ENCODE measurements at places on chromosomes 11 and 22. TPM values are rescaled to one million over a fixed set of nuclear protein-coding genes. Genes with fewer than 3 reads are reported as not detected.
A peak's percentile ranks its signal among the peaks of the same experiment; 100 is the strongest.

The MYOD1 gene
- total RNA-seq, result not detected

GRCh38 chr22:31818481-31819392, 64.9 kb downstream of the DEPDC5 start:
- H3K27me3 ChIP-seq, result no peaks in the 10 kb centered on the region
- H3K4me1 ChIP-seq, result no peaks in the 10 kb centered on the region
- peak; percentile 68 for DNase-seq
- no peak overlapping the region for H3K4me3 ChIP-seq
- peaks cover 12% of the 10 kb centered on the region for H3K36me3 ChIP-seq
- H3K27ac ChIP-seq, result no peak overlapping the region

- DNase-seq, result no peak
- H3K4me1 ChIP-seq, result peaks cover 5% of the 10 kb centered on the region
These were observed 531 bp downstream of the RAB3IL1 start for GRCh38 chr11:61916737-61917333.

- no peak overlapping the region for H3K27ac ChIP-seq
- peak; percentile 59 for DNase-seq
- H3K4me1 ChIP-seq, result no peaks in the 10 kb centered on the region
- H3K4me3 ChIP-seq, result no peak overlapping the region
- no peaks in the 10 kb centered on the region for H3K27me3 ChIP-seq
These were observed 303.7 kb upstream of the PLET1 start for GRCh38 chr11:112564228-112564955.

The OR52E2 gene
- total RNA-seq, result not detected

GRCh38 chr11:127965939-127966668, 621.3 kb downstream of the ETS1 start:
- no peak overlapping the region for H3K27ac ChIP-seq
- no peaks in the 10 kb centered on the region for H3K27me3 ChIP-seq
- H3K4me3 ChIP-seq, result no peak overlapping the region
- H3K36me3 ChIP-seq, result no peaks in the 10 kb centered on the region
- peak; percentile 3 for DNase-seq

- no peak overlapping the region for H3K27ac ChIP-seq
- H3K4me3 ChIP-seq, result peak overlapping the region; percentile 87
- no peaks in the 10 kb centered on the region for H3K36me3 ChIP-seq
- H3K4me1 ChIP-seq, result no peaks in the 10 kb centered on the region
These were observed 661 bp upstream of the CDPF1 start for GRCh38 chr22:46250783-46251125.

The ARHGAP20 gene
- total RNA-seq, result 11.6 TPM

- H3K4me1 ChIP-seq, result no peaks in the 10 kb centered on the region
- H3K27me3 ChIP-seq, result no peaks in the 10 kb centered on the region
- H3K4me3 ChIP-seq, result no peak overlapping the region
- H3K36me3 ChIP-seq, result no peaks in the 10 kb centered on the region
- no peak overlapping the region for H3K27ac ChIP-seq
- no peak for DNase-seq
These were observed 14.8 kb upstream of the ALDH3B2 start for GRCh38 chr11:67689178-67689577.

The WNT7B gene
- under 0.01 TPM for total RNA-seq

- H3K27ac ChIP-seq, result no peak overlapping the region
- no peaks in the 10 kb centered on the region for H3K27me3 ChIP-seq
- H3K4me3 ChIP-seq, result no peak overlapping the region
- no peak for DNase-seq
These were observed 16.4 kb downstream of the ZBED4 start for GRCh38 chr22:49869845-49870712.

DNA sequence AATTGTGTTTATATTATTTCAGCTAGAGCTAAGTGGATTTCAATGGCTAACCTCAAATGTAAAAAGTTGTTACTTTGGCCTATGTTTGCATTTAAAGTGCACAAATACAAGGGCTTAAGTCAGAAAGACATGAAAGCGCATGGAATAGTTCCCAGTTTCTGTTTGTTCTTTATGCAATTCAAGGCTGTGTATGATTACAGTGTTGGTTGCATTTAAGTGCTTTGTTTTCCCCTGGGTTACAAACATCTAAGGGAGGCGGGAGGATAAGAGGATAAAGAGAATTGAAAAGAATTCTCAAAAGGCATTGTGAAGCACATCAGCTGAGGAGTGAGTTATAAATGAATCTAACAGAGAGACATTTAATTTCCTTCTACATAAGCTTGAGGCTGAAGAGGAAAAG, 453.4 kb downstream of the NTM start:
- H3K4me3 ChIP-seq, result no peak overlapping the region
- no peak for DNase-seq
- no peaks in the 10 kb centered on the region for H3K36me3 ChIP-seq
- no peaks in the 10 kb centered on the region for H3K4me1 ChIP-seq
- H3K27ac ChIP-seq, result no peak overlapping the region

DNA sequence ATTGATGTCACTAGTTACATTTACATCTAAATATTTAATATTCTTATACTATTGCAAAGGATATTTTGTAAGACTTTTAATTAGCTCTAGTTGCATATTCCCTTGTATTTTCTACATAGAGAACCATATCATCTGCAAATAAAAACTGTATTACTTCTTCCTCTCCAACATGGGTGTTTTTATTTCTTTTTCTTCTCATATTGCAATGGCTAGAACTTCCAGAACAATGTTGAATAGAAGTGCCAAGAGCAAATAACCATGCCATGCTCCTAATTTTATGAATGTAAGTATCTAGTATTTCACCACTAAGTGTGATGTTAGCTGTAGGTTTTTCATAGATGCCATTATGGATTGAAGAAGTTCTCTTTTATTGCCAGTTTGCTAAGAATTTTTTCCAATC, 321.8 kb upstream of the NCAM1 start:
- no peaks in the 10 kb centered on the region for H3K36me3 ChIP-seq
- H3K27ac ChIP-seq, result no peak overlapping the region
- DNase-seq, result no peak
- no peaks in the 10 kb centered on the region for H3K4me1 ChIP-seq

DNA sequence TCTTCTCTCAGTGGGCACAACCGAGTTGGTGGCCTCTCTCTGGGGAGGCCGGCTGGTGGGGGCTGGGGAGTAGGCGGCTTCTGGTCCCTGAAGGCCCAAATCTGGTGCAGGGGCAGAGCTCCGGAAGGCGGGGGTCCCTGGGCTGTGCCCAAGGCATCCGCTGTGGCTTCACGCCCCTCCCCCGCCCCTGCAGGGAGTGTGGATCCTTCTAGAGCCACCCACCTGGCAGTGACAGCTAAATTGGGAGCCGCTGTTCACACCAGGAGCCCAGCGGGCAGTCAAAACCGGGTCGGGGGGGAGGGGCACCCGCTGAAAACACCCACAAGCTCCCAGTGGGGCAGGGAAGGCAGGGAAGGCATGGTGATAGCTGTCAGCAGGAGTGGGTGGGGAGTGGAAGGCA, 4.6 kb upstream of the RTN4R start:
- no peak for DNase-seq
- H3K4me1 ChIP-seq, result no peaks in the 10 kb centered on the region
- H3K27me3 ChIP-seq, result no peaks in the 10 kb centered on the region
- no peak overlapping the region for H3K27ac ChIP-seq
- H3K4me3 ChIP-seq, result no peak overlapping the region

The PTPRCAP gene
- under 0.01 TPM for total RNA-seq

The GPHA2 gene
- not detected for total RNA-seq

The APOA4 gene
- not detected for total RNA-seq

GRCh38 chr22:35046744-35047462, 19.1 kb upstream of the ISX start:
- no peak overlapping the region for H3K4me3 ChIP-seq
- DNase-seq, result no peak
- no peak overlapping the region for H3K27ac ChIP-seq
- H3K36me3 ChIP-seq, result no peaks in the 10 kb centered on the region
- no peaks in the 10 kb centered on the region for H3K27me3 ChIP-seq

The SNX32 gene
- total RNA-seq, result 2.3 TPM

The DNAJB7 gene
- not detected for total RNA-seq
